ENCODE measurements at places on chromosomes 6 and 20.

DNA sequence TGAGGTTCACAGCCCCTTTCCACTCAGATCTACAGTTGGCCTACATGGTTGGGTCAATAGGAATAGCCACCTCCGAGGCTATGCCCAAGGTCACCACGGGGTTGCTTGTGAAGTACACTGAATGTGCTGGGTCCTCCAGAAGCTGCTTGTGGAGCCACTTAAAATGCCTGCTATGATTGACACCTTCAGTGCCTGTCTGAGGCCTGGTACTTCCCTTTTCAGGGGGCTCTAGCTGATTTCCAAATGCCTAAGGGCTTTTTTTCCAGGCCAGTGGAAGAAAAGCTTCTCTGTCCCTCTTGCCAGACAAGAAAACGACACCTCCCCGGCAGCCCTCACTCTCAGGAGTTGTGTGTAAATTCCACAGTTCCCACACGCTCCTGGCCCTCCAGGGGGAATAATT, 6.3 kb upstream of the NXT1 start:
- DNase-seq, result no peak

GRCh38 chr6:10532392-10532791, 11.2 kb downstream of the GCNT2 start:
- no peak for DNase-seq

DNA sequence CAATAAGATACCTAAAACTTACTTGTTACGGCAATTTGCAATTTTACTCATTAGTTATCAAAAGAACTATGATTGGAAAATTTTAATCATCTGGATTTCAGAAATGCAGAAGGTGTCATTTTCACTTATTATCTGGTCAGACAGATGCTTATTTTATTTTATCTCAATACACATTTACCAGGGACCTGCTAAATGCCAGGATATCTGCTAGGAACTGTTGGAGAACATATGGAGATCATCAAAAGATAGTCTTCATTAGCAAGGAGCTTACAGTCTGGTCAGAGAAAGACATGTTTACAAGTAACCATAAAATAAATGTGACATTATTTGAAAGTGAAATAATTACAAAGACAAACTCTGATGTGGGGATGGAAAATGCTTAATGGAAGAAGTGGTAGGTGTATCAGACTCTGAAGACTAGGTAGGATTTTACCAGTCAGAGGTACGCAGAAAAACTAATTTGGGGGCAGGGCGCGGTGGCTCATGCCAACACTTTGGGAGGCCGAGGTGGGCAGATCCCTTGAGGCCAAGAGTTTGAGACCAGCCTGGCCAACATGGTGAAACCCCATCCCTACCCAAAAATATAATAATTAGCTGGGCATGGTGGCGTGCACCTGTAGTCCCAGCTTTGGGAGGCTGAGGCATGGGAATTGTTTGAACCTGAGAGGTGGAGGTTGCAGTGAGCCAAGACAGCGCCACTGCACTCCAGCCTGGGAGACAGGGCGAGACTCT, 137.8 kb downstream of the MYB start:
- no peak for DNase-seq

DNA sequence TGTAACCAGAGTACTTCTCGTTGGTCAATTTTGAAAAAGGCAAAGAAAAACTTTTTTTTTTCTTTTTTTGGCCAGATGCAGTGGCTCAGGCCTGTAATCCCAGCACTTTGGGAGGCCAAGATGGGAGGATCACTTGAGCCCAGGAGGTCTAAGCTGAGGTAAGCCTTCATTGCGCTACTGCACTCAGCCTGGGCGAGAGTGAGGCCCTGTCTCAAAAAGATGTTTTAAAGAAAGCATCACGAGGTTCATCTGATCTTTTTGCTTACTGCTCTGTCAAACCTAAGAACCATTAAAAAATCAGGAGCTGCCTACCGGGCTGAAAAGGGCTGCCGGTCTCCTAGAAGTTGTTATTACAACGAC, 607 bp downstream of the LYRM2 start:
- DNase-seq, result no peak

DNA sequence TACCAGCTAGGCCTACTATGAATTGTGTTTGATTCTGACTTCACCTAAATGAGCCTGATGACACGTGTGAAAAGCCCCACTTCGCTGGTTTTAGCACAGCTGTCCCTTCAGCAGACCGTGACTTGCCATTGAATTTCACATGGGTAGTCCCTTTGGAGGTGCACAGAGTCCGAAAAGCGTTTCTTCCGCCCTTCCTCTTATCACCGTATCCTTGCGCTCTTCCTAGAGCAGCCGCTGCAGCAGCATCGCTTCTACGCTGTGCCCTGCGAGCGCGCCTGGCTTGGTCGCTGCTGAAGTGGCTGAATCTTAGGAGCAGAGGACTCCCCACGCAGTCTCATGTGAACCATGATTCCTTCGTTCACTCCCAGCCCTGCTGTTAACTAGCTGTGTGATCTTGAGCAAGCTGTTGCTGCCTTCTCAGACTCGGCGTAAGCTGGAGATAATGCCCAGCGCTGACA, 127.0 kb downstream of the PACRG start:
- DNase-seq, result no peak

GRCh38 chr6:25623879-25624278, 28.1 kb upstream of the SCGN start:
- no peak for DNase-seq

DNA sequence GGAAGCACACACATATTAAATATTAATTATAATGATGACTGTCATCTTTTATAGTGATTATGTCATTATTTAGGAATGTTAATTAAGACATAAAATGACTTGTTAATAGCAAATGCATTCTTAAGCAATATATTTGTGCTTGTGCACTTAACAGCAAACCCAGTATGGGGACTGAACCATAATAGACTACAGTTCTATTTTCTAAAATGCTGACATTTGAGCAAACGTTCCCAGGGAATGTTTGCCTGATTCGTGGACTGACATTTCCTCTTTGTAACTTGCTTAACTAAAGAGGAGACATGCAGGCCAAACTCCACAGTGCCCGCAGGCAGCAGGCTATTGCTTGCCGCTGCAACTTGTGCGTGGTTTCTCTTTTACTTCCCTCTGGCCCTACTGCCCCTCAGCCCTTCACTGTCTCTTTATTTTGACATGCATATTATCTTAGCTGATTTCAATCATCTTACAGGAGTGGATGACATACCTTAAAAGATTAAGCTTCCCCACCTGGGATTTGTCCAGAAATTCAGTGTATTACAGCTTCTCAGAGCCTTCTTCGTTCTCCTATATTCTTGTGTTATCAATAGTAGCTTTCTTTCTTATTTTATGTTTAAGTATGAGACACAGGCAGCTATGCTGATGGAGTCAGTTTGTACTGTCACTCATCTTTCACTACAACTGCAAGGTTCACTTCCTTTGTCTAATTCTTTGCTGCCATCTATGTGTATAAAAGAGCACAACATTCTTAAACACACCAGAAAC, 141.5 kb downstream of the GMDS start:
- no peak for DNase-seq

DNA sequence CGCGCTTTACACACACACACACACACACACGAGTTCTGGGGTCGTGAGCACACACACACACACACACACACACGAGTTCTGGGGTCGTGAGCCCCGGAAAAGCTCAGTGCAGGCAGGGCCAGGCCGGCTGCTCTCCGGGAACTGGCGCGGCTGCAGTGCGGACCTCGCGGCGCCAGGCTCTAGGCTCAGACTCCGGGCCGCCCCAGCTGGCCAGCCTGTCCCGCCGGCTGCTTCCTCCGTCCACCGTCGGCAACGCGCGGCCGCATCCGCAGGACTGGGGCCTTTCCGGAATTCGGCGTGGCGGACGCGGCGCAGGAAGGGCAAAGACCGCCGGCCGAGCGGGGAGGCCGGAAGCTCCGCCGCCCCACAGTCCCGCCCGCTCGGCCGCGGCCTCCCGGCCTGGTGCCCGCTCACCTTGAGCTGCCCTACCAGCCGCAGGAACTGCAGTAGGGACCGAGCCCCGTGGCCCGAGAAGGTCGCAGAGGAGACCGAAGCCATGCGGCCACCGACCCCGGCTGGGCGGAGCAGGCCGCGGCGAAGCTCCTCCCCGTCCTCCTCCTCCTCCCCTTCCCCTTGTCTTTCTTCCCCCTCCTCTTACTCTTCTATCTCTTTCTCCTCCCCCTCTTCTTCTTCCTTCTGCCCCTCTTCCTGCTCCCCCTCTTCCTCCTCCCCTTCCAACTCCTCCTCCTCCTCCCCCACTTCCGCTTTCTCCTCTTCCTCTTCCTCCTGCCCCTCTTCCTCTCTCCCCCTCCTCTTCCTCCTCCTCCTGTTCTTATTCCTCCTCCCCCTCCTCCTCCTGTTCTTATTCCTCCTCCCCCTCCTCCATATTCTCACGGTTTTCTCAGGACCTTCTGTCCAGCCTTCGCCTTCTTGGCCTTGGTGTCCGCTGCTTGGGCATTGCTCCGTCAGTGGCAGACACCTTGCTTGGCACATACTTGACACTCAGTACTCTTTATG, at the start of gene HDDC2:
Gene HDDC2, minus strand, starts transcription at position 533 of the 957 bp plus-strand sequence. Its CDS starts 35 bp downstream, at position 498.
- DNase-seq, result peak; percentile 70

DNA sequence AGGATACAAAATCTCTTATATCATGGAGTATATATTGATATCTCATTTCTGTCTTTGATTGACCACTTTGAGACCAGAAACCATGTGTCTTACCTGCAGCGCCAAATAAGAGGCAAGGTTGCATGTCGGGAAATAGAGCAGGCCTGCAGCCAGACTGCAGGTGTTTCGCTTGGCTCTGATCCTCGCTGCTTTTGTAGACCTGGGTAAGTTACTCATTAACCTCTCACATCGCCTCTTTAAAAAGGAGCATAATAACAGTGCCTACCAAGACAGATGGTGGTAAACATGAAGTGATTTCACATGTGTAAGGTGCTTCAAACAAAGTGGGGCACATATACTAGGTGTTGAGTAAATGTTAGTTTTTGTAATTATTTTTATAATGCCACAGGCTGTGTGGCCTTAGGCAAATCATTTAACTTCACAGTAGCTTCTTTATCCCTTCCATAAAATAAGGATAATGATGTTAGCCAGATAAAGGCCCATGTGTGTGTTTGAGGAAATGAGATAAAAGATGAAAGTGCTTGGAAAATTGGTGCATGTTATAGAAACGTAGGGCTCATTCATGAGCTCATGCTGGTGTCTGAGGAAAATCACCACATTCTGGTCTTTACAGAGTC, 248.8 kb upstream of the MAP3K7 start:
- no peak for DNase-seq

- no peak for DNase-seq
These were observed 40.0 kb upstream of the TFAP2B start for GRCh38 chr6:50778696-50779095.

- DNase-seq, result no peak
These were observed 348.3 kb downstream of the BCKDHB start for GRCh38 chr6:80454661-80455365.
